Urothelium cell line (cell line): ENCODE measurements at places on chromosomes 16 and 17.

- DNase-seq = peak; percentile 45
Measured at GRCh38 chr16:86584726-86585721, 6.7 kb downstream of the FOXL1 start.

- no peak for DNase-seq
Measured at GRCh38 chr16:2090481-2090776, 42.6 kb downstream of the TSC2 start.

DNA sequence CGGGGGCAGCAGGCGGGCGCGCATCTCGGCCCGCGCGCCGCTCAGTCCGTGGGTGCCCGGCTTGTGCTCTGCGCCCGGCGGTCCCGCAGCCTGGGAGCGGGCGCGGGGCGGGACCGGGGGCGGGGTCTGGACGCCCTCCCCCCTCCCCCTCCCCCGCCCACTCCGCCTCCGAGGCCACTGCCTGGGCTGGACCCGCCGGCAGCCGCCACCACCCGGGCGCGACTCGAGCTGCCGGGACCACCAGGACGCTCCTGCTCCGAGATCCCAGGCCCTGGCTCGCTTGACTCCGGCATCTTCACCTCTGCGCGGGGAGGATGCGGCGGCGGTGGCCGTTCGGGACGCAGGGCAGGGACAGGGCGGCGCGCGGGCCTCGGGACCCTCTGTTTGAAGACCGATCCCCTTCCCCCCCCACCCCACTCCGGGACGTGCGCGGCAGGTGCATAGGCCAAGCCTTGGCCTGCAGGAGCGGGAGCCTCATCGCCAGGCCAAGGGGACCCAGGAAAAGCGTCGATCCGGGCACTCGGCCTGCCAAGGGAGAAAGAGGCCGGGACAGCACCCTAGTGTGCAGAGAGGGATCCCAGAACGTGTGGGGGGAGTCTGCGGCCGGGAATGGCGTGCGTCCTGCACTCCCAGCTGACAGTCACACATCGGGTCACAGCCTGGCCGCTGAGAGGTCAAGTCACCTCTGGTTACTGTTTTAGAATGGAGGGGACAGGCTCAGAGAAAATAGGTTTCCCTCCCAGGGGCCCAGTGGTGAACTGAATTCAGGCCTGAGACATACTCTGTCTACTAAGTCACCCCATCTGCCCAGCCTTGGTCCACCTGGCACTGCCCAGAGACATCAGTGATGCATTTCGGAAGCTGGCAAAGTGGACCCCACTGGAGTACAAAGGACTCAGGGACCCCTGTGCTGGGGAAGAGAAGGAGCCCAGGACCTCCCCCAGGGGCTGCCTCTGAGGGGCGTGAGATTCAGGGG lies at the start of gene HS3ST6:
Gene HS3ST6 (minus strand): TSS at position 65 of the 976 bp plus-strand sequence. CDS start 92 bp downstream, outside the sequence.
- peak; percentile 52 for DNase-seq

- no peak for DNase-seq
Measured at GRCh38 chr16:27424772-27425498, 23.0 kb downstream of the IL21R start.

DNA sequence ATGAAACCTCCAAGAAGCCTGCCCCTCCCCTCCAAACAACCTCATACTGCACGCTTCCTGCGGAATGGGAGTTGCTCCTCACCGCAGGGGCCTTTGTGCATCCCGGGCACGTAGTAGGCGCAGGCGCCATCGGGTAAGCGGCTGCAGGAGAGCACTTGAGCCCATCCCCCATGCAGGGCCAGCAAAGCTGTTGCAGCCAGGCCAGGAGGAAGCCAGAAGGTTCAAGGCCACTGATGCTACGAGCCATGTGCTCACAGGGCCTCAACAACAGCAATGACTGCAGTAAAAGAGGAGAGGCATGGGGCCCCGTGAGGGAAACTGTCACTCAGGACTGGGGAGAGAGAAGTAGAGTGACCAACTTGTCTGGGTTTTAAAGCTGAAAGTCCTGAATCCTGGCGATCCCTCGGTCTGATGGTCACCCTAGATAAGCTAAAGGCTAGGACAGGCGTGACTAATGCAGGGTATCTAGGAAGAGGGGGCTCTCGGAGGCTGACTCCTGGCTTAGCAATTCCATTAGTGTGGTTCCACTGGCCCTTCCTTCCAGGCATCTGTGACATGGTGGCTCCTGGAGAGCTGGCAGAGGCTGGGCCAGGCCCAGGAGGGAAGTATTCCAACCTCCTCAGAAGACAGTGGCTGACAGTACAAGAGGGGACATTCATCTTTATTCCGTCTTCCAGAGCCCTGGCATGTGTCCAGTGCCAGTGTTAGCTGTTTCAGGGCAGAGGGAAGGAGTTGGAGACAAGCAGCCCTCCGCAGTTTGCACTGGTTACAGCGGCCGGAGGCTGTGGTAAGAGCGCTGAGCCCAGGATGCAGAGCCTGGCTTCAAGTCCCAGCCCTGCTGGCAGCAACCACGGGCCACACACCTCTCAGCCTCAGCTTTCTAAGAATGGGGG lies 20.8 kb downstream of the GOSR2 start:
- no peak for DNase-seq

DNA sequence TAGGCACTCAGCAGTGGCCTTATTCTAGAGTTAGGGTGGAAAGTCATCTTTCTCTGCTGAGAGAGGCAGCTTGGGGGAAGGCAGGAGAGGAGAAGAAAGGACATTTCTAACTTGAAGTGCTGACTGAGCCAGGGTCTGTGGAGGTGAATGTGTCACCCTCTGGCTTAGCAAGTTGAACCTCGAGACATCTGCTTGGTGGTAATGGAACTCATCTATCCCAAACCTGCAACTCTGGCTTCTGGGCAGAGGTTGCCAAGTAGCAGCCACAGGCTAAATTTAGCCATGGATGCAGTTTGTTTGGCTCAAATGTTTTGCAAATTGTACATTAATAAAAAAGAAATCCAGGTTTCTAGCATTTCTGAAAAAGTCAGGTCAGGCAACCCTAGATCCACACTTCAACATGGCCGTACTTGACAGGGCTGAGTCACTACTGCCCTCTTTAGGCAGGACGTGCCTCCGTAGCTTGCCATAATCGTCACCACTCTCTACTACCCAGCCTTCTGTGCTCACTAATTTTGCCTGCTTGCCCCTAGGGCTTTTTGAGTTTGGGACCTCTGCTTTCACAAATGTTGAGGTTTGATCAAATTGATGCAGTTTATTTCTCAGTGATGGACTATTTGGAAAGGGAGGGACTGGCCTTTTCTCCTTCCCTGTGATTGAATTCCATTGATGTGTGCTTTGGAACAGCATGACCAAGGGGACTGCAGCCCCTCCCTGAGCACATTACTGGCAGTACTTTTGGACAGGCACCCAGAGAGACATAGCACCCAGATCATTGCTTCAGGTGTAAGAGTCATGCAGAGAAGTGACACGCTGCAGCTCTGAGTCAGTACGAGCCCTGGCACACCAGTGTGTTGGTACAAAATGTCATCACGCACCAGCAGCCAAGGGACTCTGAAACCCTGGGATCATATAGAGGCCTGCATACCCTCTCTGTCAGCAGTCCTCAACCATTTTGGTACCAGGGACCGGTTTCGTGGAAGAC lies 5.2 kb downstream of the CDH13 start:
- DNase-seq = no peak

DNA sequence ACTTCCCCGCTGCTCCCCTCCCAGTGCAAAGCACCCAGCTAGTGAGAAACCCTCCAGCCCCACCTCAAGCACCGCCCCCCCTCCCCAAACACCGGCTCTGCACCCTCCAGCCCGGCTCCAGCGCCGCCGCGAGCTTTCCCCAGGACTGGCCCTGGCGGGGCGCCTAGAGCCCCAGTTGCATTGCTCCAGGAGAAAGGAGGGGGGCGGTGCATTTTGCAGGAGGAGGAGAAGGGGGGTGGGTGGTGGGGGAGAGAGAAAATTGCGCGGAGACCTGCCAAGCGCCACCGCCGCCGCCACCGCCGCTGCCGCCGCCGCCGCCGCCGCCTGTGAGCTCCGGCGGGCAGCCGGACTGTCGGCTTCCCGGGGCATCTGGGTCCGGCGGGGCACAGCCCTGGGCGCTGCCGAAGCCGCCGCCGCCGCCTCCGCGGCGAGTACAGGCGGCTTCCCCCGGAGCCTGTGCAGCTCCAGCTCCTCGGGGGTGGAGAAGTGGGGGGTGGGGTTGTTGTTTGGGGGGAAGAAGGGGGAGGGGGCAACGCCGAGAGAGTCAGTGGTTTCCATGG lies 333 bp upstream of the NOG start:
- DNase-seq = peak; percentile 81

GRCh38 chr16:58638148-58639036 lies 8.8 kb upstream of the CNOT1 start:
- peak; percentile 88 for DNase-seq

- DNase-seq = no peak
Measured at GRCh38 chr17:1906662-1907101, 76.9 kb downstream of the RPA1 start.

DNA sequence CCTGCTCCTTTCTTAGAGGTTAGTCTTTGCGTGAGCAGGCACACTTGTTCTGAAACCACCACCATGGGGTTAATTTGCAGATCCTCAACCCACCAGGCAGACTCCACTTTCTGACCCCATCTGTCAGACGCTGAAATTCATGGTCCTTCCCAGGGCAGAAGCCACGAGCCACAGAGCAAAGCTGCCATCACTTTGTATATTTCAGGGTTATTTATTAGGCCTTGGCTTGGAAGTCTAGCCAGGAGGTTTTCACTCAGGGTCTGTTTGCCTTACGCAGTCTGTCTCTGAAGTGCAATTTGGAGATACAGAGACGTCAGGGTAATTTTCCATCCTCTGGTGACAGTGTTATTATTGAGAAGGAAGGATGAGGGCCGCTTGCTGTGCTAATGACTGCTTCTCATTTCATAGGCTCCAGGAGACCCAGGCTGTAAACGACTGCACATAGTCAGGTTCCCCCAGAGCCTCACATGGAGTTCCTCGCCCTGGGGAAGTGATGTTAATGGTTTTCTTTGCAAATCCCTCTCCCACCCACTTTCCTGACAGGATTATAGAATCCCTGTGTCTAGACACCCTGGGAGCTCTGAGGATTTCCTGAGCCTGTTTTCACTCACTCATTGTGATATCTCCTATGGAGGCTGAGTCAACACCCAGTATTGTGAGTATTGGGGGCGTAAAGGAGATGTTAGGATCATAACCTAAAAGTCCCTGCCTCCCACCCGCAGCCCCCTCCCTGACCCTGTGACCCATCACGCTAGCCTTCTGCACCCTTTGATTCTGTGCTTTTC lies 269.0 kb downstream of the ABCC12 start:
- DNase-seq = no peak

DNA sequence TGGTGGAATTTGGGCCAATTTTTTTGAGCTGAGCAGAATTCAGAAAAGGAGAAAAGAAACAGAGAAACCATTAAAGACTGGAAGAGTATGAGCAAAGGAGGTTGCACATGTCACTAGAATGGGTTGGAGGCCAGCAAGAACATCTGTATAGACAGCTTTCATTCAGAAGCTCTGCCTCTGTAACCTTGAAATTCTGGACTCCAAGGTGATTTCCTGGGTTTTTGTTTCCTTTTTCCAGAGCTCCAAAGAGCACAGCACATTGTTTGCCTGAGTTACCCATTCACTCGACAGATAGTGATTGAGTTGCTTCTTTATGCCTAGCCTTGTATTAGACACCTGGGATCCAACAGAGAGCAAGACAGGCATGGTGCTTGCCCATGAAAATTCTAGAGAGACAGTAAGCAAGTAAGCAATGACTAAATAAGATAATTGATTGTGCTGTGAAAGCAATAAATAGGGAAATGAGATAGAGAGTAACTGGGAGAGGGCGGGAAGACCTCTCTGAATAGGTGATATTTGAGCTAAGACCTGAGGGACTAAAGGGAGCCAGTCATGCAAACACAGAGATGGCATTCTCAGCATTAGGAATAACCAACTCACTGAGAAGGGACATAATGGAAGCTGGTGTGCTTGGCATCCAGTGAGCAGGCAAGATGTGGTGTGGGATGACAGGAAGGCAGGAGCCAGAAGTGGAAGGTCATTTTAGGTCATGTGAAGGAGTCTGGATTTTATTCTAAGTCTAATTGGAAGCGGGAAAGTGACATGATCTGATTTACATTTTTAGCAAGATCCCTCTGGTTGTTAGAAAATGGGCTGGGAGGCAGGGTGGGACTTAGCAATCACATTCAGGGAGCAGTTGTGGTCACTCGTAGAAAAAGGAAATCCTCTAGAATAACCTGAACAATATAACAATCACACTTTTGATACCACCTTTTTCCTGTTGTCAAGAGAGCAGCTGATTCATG lies 197.5 kb downstream of the HS3ST3A1 start:
- no peak for DNase-seq

DNA sequence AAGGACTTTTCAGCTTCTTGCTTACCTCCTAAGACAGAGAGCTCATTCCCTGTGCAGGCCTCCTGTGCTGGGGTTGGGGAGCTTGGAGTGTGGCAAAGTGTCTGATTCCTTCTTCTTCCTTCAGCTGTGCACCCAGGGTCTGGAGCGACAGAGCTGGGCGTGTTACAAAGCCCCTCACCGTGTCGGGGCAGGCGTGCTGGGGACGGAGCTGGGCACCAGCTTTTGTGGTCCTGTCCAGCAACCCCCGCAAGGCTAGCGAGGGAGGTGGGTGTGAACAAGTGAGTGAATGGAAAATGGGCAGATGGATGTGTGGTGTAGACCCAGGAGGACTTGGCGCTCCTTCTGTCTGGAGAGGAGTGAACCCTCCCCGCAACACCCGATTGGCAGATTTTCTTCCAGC lies 23.7 kb downstream of the SOX8 start:
- DNase-seq = no peak

DNA sequence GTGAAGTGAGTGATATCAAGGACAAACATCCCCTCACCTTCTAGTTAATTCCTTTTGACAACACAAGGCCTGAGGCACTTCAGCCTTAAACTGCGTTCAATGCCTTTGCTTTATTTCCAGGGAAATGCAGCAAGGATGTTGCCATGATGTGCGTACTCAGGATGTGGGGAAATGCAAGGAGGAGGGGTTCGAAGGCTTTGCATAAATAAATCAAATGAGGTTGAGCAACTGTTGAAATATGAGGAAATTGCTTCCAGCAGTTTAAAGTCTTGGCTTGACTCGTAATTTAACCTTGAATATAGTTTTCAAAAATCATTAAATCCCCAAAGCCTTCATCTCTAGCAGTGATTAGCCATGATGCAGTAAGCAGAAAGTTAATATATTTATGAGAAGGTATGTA lies 81.8 kb upstream of the CCL2 start:
- no peak for DNase-seq

DNA sequence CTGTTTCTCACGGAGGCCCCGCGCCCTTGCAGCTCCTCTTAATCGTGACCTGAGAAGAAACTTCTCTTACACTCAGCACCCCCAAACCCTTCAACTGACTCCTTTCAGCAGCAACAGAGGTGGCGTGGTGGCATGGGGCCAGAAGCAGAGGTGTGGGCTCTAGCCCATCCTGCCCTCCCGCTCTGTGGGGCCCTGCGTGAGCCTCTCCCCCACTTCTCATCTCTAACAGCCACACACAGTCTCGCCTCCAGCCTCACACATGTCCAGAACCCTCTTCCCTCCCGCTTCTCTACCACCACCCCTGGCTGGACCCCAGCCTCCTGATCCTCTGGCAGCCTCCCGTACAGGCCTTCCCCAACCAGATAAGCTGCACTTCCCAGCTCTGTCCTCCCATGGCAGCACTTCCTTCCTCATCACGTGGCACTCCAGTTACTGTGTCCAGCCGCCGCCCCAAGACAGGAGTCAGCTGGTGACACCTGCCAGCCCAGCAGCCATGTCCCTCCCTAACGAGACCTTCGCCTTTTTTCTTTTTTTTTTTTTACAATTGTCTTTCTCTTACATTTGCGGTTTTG lies 30.5 kb downstream of the NSMCE1 start:
- DNase-seq = no peak
